ENCODE measurements at places on chromosomes 6 and 20. TPM values are rescaled to one million over a fixed set of nuclear protein-coding genes. Genes with fewer than 3 reads are reported as not detected.

- no peak for DNase-seq
These were observed 290.4 kb upstream of the HSF2 start for GRCh38 chr6:122109075-122109474.

DNA sequence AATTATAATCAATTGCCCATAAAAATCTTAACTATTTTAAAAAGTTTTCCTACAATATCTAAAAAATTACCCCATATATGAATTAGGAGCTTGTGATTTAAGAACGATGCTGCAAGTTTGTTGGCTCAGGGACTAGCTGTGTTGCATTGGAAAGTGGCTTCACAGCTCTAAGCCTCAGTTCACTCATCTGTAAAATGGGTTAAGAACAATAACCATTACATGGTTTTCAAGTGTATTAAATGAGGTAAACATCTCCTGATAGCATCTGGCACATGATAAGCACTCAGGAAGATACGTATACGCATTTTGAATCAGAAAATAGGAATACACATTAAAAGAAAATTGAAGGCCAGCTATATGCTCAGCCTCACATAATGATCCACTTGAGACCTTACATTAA, 76.4 kb downstream of the ARHGAP18 start:
- no peak for DNase-seq

- DNase-seq, result no peak
These were observed 12.3 kb downstream of the PREX1 start for GRCh38 chr20:48815537-48815936.

DNA sequence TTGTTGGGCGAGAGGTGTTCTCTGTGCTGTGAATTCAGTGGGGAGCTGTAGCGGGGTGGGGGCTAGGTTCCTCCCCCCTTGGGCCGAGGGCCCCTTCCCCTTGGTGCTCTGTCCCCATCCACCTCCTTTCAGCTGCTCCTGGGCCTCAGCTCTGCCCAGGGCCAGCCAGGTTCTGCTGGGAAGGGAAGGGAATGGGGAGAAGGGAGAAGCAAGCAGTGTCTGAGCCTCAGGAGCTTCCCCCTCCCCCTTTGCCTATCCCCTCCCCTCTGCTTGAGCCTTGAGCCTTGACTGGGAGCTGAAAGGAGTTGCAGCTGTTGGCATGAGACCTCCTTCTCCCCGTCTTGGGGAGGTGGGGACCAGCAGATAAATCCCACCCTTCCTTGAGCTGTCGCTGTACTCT, 576 bp upstream of the RRP36 start:
- DNase-seq, result peak; percentile 81

DNA sequence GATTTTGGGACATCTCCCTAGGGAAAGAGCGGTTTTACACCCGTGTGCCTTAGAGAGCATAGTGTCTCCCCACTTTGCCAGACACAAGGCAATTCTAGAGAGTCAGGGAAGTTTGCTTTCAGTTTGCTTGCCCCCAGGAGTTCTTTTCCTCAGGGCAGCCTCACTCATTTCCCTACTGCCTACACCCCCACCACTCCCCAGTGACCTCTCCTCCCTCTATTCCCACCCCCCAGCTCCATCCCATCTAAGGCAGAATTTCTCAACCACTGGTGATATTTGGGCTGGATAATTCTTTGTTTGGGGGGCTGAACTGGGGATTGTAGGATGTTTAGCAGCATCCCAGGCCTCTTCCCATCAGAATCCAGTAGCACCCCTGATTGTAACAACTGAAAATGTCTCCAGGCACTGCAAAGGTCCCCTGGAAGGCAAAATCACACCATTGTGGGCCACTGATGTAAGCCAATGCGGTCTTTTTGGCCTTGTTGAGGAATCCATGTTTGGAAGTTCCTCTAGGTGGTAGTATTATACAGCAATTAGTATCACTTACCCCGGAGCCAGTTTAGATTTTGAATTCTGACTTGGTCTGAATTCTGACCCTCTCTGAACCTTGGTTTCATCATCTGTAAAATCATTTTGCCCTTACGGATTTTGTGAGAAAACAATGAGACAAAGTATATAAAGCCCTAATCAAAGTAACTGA, 1.3 kb downstream of the EPPIN start:
- peak; percentile 65 for DNase-seq

GRCh38 chr6:80402266-80402665, 295.8 kb downstream of the BCKDHB start:
- no peak for DNase-seq

MCCD1 gene
- total RNA-seq, result not detected

GDAP1L1 gene
- not detected for total RNA-seq

POM121L2 gene
- total RNA-seq, result not detected

CAP2 gene
- total RNA-seq, result 29.8 TPM

Data from endodermal cell (in vitro differentiated cells).